Effector CD4-positive, alpha-beta T cell (primary cell): ENCODE measurements at places on chromosomes 6 and 20.

DNA sequence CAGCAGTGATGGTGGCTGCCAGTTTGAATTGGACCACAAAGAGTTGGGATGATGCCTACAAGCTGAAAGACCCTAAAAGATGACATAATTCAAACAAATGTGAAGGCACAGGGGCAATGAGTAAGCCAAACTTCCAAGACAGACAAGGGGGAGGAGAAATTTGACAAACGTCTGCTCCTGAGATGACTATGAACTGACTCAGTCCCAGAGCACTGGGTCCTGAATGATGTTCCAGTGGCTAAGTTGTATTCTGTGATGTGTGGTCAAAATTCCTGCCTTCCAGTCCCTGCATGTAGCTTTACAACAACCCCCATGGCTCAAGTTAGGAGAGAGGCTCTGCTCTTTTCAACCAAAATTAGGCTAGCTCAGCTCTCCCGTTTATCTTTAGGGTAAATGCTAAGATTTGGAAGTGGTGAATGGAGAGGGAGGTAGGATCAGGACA is 86.1 kb upstream of the SIRPA start:
- DNase-seq = no peak

DNA sequence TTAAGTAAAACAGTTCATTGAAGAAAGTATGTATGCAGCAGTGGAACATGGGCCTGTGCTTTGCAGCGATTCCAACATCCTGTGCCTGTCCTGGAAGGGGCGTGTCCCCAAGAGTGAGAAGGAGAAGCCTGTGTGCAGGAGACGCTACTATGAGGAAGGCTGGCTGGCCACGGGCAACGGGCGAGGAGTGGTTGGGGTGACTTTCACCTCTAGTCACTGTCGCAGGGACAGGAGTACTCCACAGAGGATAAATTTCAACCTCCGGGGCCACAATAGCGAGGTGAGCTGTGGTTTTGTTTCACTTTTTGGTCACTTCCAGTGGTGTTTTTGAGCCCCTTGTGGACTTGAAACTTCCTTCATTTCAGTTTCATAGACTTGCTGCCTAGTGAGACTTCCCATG is 1.7 kb downstream of the TULP4 start:
- DNase-seq = no peak

DNA sequence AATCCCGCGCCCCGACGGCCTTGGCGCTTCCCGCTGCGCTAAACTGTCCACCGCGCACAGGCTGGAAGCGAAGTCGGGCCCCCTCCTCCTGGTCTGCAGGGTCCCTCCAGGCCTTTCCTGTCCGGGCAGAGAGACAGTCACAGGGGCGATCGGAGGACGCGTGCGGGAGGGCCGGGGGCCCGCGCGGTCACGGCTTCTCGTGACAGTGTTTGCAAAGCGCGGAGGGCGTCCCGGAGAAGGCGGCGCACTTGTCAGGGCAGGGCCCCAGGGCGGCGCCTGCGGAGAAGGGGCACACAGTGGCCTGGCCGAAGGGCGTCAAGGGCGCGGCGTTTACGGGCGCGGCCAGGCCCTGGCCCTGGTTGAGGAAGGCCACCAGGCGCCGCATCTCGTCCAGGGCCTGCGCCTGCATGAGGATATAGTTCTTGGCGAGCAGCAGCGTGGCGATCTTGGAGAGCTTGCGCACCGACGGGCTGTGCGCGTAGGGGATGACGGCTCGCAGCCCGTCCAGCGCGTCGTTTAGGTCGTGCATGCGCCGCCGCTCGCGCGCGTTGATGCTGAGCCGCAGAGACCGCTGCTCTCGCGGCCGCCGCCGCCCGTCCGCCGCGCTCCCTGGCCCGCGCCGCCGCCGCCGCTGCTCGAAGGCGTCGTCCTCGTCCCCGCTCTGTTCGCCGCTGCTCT is 763 bp downstream of the BHLHE23 start:
- DNase-seq = no peak

DNA sequence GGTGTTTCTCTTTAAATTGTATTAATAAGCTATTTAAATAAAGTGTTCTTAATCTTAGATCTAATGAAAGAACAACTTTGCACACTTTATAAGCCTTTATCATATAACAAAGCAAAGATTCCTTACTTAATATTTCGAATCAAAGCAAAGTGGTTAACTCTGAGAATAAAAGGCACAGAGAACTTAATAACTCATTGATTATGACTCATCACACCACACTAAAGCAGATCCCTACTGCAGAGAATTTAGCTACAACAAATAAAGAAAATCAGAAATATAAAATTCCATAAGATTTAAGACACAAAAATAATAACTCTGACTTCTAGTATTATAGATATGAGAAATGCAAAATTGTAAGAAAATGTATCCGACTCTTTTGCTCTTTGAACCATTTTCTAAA is 135.6 kb upstream of the RUNX2 start:
- no peak for DNase-seq

- no peak for DNase-seq
Measured at GRCh38 chr6:76814496-76815458, 648.5 kb downstream of the HTR1B start.

- DNase-seq = no peak
Measured at GRCh38 chr20:34512955-34513419, 3.2 kb upstream of the DYNLRB1 start.

DNA sequence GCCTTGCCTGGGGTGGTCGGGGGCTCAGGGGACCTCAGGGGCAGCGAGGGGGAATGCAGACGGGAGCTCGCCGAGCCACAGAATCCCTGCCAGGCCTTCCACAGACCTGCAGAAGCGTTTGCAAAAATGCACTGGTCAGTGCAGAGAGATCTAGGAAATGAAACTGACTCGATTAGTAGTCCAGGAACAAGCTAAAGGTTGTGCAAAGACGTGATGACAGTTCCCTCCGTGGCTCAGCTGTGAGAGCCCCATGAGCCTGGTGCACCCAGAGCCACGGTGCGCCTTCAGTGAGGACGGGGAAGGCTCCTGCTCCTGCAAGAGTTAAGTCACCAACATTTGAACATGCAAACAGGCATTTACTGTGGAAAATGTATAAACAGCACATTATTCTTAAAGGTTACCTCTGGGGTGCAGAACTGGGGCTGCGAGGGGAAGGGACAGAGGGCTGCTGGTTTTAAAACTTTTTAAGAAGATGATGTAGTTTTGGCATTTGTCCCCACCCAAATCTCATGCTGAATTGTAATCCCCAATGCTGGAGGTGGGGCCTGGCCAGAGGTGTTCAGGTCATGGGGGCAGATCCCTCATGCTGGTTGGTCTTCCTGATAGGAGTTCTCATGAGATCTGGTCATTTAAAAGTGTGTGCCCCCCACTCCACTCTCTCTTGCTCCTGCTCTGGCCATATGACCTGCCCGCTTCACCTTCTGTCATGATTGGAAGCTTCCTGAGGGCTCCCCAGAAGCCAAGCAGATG is 147.3 kb downstream of the DLL1 start:
- DNase-seq = no peak

DNA sequence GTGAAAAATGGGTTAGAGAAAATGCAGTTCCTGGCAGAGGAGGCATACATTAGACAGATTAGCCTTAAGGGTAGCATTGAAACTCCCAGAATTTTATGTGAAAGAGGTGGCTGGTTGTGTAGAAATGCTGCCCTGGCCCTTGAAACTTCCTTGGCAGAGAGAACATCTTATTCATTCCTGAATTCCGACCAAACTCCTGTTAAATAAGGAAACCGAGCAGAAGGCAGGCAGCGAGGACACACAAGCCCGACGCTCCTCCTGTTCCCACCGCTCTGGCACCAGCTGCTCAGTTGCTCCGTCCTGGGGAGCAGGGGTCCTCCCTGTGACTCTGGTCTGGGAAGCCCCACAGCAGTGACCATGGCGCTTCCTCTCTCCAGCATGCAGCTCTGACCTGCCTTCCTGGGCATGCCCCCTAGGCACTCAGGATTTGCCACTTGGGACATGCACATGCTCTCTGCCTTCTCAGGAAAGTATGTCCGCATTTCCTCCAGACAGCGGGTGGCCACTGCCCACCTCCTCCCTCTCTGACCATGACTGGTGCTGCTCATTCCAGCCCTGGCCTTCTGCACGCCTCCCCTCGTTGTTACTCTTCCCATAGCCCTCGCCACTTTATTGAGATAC is 35.2 kb upstream of the CLDN20 start:
- no peak for DNase-seq

DNA sequence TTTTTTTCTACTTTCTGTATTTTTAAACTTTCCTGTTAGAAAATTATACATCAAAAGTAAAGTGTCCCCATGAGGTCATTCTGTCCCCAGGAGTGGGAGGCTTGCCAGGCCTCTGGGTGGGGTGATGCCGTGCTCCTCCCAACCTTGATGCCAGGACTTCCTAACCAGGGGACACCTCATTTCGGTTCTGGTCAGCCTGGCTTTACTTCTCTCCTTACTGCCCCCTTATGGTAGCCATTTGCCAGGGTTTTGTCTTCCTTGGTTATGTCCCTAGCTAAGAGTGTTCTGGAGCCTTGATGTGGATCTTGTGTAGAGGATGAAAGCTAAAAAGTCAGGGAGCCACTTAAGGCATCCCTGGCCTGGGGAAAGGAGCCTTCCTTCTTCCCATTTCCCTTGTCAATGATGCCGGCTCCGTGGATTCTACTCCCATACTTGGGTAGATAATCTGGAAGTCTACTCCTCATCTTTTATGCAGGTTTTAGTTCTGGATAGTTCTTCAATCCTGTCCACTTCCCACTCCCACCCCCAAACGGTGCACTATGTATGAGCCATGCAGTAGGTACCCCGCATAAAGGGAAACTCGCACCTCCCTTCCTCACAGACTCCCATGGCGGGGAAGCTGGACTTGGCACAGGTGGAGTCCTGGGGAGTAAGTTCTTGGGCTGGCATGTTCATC is 164.1 kb upstream of the SALL4 start:
- DNase-seq = no peak

DNA sequence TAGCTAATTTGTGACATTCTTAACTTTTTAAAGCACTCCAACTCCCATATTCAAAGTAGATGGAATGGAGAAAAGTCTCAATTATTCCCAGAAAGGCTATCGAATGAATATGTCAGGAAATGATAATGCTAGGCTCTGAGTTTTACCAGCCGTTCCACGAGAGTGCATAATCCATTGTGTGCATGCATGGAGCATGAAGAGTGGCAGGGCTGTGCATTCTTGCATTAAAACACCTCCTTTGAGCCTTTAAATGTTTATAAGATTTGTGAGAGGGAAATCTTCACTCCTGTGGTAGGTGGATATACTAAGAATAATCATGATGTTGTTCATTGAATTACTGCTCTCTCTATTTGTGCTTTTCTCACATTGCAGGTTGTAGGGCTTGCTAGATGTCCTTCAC is 178.3 kb downstream of the CARMIL1 start:
- no peak for DNase-seq

DNA sequence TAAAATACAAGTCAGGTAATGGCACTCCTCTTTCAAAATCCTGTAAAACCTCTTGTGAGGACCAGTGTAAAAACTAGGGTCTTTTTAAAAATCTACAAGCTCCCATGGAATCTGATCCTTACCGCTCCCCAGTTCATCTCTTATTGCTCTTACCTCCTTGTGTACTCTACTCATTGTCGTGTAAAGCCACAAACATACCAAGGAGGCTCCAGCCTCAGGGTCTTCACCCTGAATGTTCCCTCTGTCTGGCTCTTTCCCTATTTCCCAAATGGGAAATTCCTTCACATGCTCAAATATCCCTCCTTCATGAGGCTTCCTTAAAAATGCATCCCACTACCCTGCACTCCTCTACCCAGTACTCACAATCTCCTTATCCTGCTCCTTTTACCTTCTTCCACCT is 67.1 kb downstream of the TASP1 start:
- no peak for DNase-seq

DNA sequence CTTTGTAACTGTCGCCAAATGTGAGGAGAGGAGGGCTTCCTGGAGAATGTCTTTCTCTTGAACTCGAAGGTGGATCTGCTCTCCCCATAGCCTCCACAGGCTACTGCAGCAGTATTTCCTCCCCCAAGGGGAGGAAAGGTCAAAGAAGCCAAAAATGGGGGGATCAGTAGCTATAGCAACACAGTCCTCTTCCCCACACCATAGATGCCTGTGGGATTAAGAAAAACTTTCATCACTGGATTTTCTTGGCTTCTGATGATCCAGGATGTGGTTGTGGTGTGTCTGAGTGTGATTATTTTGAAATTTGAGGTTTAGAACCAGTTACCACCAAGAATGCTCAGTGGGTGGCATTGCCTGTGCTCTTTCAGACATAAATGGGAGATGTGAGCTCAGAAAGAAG is 140.1 kb upstream of the SPACA1 start:
- DNase-seq = no peak
